ENCODE measurements at places on chromosomes 6 and 20.

DNA sequence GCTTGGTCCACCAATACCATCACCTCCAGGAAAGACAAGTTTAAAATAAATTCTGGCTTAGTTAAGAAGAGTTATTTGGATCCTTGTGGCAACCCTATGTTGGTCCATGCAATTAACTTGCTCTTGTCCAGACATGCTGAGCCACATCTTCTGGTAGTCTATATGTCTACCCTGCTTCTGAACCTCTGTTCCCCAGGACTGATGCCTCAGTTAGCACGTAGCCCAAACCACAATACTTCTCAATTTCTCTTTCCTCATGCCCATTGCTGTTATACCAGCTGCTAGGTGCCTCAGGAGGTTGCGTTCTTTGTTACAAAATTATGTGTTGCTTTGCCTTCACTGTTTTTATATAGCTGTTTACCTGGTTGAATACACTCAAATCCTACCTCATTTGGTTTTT lies 116.4 kb upstream of the KCNQ5 start:
- DNase-seq = no peak

- no peak for DNase-seq
These were observed 44.8 kb downstream of the TTI1 start for GRCh38 chr20:37988306-37988954.

DNA sequence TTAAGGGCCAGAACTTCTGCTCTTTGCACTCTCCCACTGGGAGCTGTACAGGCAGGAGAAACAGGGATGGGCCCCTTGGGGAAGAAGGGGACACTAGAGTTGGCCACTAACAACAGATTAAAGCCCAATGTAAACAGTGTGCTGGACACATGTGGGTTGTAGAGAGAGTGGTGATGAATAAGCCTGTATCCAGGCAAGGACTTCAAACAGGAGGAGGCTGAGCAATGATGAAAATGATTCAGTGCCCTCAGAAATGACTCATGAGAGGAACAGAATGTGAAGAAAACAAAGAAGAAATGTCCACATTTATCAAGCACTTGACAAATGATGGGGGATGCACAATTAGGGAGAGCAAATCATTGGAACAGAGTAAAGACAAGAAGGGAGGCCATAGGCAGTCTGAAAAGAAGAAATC lies 242.3 kb downstream of the TBX18 start:
- DNase-seq = no peak

DNA sequence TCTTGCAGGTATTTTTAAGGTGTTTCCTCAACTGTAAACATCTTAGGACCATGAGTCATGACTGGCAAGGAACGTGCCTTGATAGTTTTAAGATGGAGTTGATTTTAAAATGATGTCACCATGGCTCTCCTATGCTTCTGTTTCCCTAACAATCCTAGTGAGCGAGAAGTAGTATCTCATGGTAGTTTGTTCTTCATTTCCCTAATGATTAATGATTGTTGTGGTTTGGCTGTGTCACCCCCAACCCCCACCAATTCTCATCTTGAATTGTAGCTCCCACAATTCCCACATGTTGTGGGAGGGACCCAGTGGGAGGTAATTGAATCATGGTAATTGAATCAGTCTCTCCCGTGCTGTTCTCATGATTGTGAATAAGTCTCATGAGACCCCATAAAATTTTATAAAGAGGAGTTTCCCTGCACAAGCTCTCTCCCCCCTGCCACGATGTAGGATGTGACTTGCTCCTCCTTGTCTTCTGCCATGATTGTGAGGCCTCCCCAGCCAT lies 16.8 kb upstream of the BNIP5 start:
- no peak for DNase-seq

DNA sequence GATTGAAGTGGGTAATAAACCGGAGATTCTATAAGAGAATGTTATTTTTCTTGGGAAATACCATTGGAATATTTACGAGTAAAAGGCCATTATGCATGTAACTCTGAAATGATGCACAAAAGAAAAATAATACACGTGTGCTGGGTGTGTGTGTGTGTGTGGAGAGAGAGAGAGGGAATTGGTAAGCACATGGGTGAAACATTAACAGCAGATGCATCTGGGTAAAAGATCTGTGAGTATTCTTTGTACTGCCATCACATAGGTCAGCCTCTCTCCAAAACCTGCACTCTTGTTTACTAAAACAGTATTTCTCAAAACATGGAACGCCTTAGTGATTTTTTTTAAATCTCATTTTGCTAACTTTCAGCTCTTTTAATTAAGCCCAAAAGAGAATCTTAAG lies 28.9 kb downstream of the EYA2 start:
- no peak for DNase-seq
